ENCODE measurements at places on chromosomes 7 and 10.

- no peak for DNase-seq
These were observed 4.4 kb downstream of the HBP1 start for GRCh38 chr7:107173191-107173590.

- no peak for DNase-seq
These were observed 25.1 kb upstream of the SVOPL start for GRCh38 chr7:138726288-138726687.

- DNase-seq: no peak
These were observed 19.8 kb downstream of the ZNF107 start for GRCh38 chr7:64685741-64686140.

GRCh38 chr7:138449580-138449979, 10.5 kb upstream of the TRIM24 start:
- peak; percentile 17 for DNase-seq

- no peak for DNase-seq
These were observed 69.8 kb downstream of the DOCK4 start for GRCh38 chr7:112136271-112137008.

DNA sequence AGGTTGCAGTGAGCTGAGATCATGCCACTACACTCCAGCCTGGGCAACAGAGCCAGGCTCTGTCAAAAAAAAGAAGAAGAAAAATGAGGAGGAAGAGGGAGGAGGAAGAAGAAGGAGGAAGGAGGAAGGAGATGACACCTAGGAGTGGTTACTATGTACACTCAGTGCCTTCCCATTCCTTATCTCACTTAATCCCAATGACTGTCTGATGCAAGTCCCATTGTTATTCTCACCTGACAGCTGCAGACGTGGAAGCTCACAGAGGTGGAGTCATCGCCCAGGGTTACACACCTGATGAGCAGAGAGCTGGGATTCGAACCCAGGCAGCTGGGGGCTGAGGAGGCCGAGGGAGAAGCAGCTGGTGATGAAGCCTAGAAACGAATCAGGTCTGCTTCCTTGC, 258.8 kb downstream of the SNX10 start:
- DNase-seq: no peak

- DNase-seq: no peak
These were observed 44.4 kb downstream of the NRAP start for GRCh38 chr10:113619401-113619800.

GRCh38 chr10:124842721-124843120, 41.1 kb downstream of the ABRAXAS2 start:
- DNase-seq: no peak

- DNase-seq: no peak
These were observed 526.3 kb upstream of the SEMA3D start for GRCh38 chr7:85713171-85713570.

GRCh38 chr7:92612501-92612900, 22.3 kb upstream of the FAM133B start:
- no peak for DNase-seq

GRCh38 chr10:81081887-81082620, 544.4 kb downstream of the SH2D4B start:
- no peak for DNase-seq

- DNase-seq: no peak
These were observed 57.7 kb upstream of the RHOBTB1 start for GRCh38 chr10:61001731-61002122.

- no peak for DNase-seq
These were observed 23.5 kb downstream of the ABLIM1 start for GRCh38 chr10:114634609-114634979.

DNA sequence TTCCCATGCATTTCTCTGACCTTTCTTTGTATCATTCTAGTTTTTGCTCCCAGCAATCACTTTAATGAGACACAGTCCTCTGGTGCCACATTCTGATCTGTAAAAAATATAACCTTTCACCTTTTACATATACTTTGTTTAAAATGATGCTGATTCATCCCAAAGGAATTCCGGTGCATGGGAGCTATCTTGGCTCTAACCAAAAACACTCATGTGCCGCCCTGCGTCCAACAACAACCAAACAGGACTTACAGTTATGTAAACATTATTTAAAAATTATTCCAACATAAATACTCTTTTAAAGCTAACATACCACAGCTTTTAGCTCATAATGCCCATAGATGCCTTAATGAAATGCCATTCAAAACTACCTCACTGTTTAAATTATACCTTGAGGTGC, 7.7 kb upstream of the OPALIN start:
- no peak for DNase-seq

DNA sequence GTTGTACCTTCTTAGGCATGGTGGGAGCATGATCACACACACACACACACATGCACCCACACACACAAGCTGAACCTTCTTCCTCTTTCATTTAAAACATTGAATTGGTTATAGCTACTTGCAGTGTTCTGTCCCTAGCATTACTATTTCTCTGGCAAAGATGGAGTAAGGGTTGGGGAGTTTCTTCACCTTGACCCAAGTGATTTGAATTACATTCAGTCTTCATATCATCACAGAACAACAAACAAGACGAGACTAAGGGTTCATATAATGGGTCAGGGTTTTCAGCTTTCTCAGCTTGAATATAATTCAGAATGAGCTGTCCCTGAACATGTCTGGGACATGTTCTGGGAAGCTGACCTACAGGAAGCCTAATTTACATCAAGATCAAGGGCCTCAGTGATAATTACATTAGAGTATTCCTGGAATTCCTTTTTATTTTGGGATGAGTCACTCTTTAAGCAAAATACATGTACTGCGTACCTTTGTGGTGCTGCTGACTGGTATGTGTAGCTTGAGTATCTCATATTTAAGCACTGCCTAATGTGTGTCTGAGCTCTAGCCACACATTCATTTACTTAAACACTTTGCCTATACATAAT, 213.5 kb upstream of the TMEM229A start:
- DNase-seq: no peak

DNA sequence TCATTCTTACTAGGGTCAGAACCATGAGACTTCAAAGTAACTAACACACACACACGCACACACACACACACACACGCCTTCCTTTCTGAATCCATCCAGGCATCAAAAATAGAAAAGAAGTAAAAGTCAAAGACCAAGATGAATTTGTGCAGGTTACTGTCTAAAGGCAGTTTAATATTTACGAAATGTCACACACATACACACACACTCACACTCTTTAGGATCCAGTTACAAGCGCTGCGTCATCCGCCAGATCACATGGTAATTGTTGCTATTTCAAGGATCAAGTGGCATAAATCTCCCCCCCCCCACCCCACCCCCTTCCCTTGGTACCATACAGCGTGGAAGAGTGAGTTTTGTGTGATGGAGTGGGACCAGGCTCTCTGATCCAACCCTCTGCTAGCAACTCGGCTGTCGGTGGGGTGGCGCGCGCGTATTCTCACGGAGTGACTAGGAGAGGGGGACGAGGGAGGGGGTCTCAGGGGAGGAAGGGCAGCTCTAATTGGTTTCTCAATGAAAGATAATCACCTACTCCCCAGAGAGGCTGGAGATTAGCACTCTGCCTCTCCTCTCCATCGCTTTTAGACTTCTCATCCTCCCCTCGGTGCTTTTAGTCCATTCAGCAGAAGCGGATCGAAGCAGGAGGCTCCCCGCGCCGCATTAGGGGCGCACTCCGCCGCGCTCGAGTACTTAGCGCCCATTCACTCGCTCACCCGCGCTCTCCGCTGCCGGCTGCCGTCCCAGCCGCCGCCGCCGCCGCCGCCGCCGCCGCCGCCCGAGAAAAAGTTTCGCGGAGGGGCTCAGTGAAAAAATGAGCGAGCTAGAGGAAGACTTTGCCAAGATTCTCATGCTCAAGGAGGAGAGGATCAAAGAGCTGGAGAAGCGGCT, 83.5 kb upstream of the PRKG1 start:
- DNase-seq: no peak

- peak; percentile 28 for DNase-seq
These were observed 48.7 kb downstream of the GPR141 start for GRCh38 chr7:37732253-37732652.

DNA sequence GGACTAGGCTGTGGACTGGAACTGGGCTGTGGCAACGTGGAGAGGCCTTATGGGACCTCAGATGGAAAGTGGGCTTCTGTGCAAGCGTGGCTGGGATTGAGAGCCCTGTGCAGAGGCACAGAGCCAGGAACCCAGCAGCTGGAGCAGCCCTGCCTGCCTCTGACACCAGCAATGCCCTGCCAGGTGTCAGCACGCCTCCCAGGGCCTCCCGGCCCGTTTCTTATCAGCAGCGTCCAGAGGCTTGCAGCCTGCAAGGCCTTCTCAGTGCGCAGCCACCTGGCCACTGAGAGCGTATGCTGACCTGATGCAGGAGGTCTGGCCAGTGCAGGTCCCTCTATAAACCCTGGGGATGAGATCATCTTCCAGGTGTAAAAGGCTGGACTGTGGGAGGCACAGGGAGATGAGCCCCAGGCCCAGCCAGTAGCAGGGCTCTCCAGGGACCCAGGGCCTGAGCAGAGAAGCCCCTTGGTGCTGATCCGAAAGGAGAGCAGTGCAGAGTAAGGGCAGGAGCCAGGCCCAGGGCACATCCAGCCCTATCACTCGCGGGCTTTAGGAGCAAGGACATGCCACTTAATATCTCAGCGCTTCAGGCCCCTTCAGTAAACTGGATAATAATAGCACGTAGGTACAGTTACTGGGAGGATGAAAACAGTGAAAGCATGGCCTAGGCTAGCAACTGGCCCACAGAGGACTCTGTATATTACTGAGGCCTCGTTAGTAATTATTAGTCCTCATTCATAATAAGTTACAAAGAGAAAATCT, 38.8 kb upstream of the ANTXRL start:
- DNase-seq: no peak

GRCh38 chr7:12715372-12716133, 28.1 kb downstream of the ARL4A start:
- peak; percentile 28 for DNase-seq

DNA sequence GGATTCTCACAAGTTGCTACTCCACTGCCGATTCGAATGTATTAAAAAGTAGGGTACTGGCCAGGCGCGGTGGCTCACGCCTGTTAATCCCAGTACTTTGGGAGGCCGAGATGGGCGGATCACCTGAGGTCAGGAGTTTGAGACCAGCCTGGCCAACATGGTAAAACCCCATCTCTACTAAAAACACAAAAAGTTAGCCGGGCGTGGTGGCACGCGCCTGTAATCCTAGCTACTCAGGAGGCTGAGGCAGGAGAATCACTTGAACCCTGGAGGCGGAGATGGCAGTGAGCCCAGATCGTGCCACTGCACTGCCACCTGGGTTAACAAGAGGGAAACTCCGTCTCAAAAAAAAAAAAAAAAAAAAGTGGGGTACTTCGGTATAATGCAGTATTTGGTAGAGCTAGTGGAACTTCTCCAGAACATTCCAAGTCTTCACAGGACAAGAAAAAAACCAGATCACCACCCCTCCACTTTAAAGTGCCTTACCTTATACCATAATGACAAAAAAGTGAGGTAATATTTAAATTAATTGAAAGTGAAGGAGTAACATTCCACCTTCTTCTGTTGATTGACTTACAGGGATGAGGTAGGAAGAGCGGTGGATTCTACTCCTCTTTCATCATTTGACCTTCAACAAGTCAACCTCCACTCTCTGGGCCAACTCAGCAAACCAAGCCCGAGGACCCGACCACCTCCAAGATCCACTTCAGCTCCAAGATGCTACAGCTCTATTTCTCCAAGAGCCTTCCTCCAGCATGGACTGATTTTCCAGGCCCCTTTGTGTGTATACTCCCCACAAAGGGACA, 2.0 kb downstream of the BAZ1B start:
- peak; percentile 29 for DNase-seq

DNA sequence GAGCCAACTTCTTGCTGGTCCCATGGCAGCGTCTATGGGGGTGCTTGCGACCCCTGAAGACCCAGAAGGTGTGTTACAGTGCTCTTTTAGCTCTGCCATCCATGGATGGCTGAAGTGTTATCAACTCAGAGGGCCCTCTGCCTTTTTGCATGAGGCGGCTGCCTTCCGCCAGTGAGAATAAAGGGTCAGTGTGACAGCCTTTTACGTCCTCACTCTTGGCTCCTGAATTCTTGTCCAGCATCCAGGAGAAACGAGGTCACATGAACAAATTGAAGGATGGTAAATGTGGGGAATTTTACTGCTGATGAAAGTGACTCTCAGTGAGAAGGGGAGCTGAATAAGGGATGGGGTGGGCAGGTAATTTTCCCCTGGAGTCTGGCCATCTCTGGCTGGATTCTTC, 24.1 kb downstream of the SSMEM1 start:
- no peak for DNase-seq

DNA sequence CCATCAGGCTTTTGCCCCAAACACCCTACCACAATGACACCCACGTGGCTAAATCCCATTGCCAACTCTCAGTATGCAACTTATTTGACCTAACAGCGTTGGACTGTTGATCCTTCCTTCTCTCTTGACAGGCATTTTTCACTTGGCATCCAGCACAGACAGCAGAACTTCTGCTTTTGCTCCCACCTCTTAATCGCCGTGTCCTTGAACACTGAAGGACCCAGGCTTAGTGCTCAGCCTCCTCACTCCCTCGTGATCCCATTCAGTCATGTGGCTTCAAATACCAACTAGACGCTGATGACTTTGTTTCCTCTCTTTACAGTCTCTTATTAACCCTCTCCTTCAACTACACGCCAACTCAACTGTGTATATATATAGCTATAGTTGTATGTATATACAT, 25.0 kb downstream of the ZFAND2A start:
- no peak for DNase-seq

DNA sequence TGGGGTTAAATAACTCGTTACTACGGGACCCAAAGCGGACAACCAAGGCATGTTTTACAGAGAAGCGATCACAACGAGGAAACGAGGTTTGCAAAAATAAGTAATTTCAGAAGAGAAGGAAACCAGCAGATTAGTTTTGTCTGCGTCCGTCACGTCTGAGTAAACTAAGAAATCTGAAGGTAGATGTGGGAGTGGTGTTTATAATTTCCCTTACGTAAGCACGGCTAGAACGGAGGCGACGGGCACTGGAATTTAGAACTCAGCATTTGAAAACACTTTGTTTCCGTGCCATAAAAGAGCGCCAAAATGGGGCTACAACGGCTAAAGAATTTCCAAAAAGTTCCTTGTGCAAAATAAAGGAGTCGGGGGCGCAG, 718 bp upstream of the UMAD1 start:
- DNase-seq: peak; percentile 56

GRCh38 chr7:151699147-151699927, 177.6 kb downstream of the PRKAG2 start:
- no peak for DNase-seq

- no peak for DNase-seq
These were observed at the start of gene CYP3A5 for GRCh38 chr7:99679400-99680191. Gene CYP3A5, minus strand, starts transcription at chr7:99679996. Its CDS starts 100 bp downstream, at chr7:99679896.

DNA sequence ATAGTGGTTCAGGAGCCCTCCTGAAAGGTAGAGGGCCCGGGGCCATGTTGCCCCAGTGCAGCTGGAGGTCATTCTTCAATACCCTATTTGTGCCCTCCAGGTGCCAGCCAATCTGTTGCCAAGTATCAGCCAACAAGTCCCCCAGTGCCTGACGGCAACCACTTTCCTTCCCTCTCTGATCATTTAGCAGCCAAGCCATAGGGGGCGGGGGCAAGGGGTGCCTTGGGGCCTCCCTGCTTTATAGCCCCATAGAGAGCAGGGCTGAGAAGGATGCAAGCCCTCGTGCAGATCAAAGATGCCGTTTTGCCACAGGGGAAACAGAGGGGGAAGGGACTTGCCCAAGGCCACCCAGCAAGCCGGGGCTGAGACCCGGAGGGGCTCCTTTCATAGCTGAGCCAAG, 149.0 kb upstream of the CHST15 start:
- no peak for DNase-seq

- no peak for DNase-seq
These were observed 73.9 kb downstream of the BICC1 start for GRCh38 chr10:58586282-58587245.
